ENCODE measurements at places on chromosomes 4 and X.

DNA sequence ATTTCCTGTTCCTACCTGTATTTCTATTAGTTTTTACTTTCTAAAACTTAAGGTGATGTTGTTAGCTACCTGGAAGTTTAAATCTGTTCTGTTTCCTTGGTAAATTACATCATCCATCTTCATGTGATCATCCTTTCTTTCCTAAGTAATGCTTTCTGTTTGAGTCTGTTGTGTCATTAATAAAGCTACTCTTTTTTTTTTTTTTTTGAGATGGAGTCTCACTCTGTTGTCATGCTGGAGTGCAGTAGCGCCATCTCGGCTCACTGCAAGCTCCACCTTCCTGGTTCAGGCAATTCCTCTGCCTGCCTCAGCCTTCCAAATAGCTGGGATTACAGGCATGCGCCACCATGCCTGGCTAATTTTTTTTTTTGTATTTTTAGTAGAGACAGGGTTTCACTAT lies 73.3 kb downstream of the FIP1L1 start:
- no peak for DNase-seq

- no peak for DNase-seq
Observed at GRCh38 chrX:120485315-120485637, 16.2 kb upstream of the LAMP2 start.

DNA sequence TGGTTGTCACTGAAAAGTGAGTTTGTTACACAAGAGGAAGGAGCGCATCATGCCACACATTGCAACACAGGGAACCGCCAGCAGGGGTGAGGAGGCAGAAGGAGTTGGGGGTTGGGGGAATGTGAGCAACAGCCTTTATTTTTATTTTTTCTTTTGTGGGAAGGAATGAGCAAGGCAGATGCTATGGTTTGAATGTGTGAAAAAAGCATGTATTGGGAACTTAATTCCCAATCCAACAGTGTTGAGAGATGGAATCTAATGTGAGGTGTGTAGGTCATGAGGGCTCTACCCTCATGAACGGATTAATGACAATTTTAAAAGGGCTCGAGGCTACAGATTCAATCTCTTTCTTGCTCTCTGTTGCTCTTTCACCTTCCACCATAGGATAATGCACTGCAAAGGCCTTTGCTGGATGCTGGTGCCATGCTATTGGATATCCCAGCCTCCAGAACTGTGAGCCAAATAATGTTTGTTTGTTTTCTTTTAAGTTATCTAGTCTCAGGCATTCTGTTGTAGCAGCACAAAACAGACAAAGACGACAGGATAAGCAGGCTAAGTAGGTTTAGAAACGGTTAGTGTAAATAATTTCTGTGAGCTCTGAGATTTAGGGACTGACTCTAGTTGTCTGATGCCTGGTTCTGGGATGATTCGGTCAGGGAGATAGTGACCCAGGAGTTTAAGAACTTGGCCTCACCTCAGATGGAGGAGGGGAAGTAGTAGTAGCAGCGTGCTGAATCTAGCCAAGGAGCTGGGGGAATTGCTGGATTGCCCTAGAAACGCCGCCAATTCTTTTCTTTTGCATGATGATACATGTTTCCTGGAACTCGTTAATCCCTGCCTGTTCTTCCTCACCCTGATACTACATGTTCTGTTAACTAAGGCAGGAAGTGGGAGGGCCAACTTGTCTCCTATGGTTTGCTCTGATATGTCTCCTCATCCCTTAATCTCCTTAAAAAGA lies 156.6 kb upstream of the CTSO start:
- no peak for DNase-seq

- DNase-seq: no peak
Observed at GRCh38 chr4:165656399-165656798, 216.6 kb upstream of the TLL1 start.

GRCh38 chrX:72498782-72499181 lies 73.9 kb downstream of the HDAC8 start:
- no peak for DNase-seq

DNA sequence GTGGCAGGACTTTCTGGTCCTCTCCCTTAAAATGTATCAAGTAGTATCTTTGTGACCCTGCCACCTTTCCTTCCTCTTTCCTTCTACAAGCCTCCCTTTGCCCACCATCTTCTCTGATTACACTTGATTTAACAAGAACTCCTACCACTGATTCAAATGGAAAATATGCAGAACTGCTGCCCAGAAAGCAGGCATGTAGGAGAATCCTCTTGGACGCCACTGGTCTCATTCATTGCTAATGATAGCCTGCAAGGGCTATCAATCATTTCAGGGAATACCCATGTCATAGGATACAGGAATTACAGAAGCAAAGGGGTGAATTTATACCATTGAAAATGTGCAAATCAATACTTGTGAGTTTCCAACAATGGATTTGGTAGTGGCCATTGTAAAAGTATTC lies 294.6 kb upstream of the NRK start:
- no peak for DNase-seq

DNA sequence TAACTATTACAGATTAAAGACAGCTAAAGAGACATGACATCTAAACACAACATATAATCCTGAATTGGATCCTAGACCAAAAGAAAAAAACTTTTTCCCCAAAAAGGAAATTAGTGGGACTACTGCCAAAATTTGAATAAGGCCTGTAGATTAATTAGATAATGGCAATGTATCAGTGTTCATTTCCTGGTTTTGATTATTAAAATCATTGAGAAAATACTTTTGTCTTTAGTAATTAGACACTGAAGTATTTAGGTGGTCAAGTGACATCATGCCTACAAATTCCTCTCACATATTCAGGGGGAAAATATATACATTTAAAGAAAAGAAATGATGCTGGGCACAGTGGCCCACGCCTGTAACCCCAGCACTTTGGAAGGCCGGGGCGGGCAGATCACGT lies 10.4 kb upstream of the USO1 start:
- no peak for DNase-seq

- peak; percentile 29 for DNase-seq
Observed at GRCh38 chr4:109574443-109574850, 14.4 kb downstream of the MCUB start.

GRCh38 chr4:72568959-72569718 lies at the start of gene ADAMTS3:
Gene ADAMTS3, minus strand, starts transcription at chr4:72569221. Its CDS starts 459 bp downstream, at chr4:72568762.
- DNase-seq: no peak

GRCh38 chr4:7341491-7342222 lies 93.1 kb downstream of the PSAPL1 start:
- no peak for DNase-seq

DNA sequence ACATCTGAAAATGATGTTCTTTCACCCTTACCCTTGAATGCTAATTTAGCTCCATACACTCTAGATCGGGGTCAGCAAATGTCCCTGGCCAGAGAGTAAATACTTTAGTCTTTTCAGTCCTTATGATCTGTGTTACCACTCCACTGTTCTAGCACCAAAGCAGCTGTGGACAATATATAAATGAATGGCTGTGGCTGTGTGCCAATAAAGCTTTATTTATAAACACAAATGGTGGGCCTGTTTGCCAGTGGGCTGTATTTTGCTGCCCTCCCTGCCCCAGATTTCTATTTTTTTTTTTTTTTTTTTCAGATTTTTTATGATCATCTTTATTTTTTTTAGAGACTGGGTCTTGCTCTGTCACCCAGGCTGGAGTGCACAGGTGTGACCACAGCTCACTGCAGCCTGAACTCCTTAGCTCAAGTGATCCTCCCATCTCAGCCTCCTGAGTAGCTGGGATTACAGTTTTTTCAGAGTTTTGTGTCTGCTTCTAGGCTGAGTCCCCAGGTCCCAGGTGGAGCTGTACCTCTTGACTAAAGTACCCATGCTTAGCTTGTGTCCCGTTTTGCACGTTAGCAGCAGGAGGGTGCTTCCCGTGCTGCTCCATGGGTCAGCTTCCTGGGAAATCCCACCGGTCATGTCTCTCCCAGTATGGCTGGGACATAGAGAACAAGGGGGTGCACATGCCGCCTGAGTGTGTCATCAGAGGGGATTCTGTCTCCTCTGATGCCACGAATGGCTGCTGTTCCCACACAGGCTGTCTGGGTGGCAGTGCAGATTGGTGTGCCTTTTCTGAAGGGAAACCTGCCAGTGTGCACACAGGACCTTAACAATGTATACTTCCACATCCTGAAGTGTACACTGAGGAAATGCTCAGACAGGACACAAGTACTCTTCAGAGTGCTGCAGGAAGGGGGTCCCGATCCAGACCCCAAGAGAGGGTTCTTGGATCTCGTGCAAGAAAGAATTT lies 16.0 kb upstream of the GRPEL1 start:
- no peak for DNase-seq

GRCh38 chr4:19486400-19486799 lies 765.3 kb upstream of the SLIT2 start:
- no peak for DNase-seq

- DNase-seq: no peak
Observed at GRCh38 chrX:150196285-150196684, 166.8 kb upstream of the MAMLD1 start.

GRCh38 chrX:36859231-36859630 lies 148.9 kb upstream of the FAM47C start:
- DNase-seq: no peak

GRCh38 chrX:110317061-110317819 lies 645 bp downstream of the AMMECR1 start:
- DNase-seq: peak; percentile 10

GRCh38 chr4:40908702-40909362 lies 159.1 kb downstream of the NSUN7 start:
- DNase-seq: peak; percentile 55

DNA sequence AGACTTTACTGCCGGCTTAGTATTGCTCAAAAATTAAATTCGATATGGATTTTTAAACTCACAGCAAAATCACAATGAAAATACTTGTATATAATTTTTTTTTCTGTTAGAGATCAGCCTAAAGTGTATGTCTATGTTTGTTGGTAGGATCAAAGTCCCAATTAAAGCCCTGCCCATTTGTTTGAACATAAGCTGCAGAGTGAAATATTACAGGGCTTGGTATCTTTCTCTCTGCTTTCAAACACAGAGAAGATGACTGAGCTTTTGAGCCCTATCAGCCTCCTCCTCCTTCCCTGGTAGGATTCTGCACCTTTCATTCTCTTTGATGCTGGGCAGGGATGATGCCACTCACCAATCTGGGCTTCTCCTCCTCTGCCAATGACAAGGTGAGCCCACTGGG lies 345.4 kb downstream of the PPP1R2C start:
- no peak for DNase-seq

DNA sequence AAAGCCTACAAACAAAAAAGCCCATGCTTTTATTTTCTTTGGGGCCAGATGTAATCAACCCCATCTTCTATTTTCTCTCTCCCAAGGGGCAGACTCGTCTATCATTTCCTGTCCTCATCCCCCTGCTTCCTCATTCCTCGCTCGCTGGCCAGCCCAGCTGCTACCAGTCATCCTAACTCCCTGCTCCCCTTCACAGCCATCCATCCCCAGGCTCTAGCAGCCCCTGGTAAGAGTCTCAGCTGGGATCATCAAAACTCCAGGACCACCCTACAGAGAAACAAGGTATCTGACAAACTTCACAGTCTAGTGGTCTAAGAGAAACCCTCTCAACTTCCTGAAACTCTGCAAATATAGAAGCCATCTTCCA lies 23.6 kb downstream of the SH3KBP1 start:
- no peak for DNase-seq

GRCh38 chr4:20474119-20474518 lies 222.4 kb downstream of the SLIT2 start:
- no peak for DNase-seq

- DNase-seq: no peak
Observed at GRCh38 chr4:139167774-139168444, 9.1 kb downstream of the ELF2 start.

- DNase-seq: no peak
Observed at GRCh38 chrX:37060999-37061398, 52.8 kb downstream of the FAM47C start.

DNA sequence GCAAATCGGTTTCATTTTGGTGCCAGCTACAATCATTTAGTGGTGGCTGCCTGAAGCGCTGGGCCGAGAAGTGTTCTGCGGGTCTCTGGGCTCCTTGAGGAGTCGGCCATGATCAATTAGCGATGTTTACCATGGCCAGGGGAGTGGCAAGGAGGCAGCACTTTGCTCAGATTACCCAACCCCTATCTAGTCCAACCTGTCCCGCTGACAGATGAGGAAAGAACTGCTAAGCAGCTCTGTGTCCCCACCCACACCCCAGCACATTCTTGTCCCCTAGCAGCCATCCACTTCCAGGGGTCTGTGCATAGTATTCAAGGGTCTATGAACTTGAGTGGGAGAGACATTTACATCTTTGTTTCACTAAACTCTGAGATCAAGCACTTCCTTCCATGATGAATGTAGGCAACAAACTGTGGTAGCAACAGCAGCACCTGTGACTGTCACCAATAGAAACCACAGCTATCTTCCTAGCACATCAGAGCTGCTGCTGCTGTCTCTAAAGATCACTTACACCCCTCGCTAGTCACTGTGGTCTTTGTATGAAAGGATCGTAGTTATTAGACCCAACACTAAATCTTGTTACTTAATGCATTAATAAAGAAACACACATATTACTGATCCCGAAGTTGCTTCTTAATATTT lies 331.6 kb downstream of the BCOR start:
- DNase-seq: peak; percentile 53

- no peak for DNase-seq
Observed at GRCh38 chr4:105805501-105806120, 89.7 kb upstream of the NPNT start.

- DNase-seq: no peak
Observed at GRCh38 chr4:62087706-62088105, 887.6 kb downstream of the ADGRL3 start.

- no peak for DNase-seq
Observed at GRCh38 chr4:168433571-168433970, 46.7 kb downstream of the DDX60L start.

- no peak for DNase-seq
Observed at GRCh38 chr4:101857176-101857575, 66.6 kb downstream of the BANK1 start.

DNA sequence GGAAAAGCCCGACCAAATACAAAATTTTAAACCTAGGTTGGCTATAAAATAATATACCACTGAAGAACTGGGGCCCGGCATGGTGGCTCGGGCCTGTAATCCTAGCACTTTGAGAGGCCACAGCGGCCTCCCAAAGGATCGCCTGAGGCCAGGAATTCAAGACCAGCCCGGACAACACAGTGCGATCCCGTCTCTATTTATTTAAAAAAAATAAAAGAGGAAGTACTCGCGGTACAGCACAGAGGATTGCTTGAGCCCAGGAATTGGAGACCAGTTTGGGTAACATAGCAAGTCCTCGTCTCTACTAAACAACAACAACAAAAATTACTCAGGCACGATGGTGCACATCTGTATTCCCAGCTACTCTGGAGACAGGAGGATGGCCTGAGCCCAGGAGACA lies 44.8 kb upstream of the CDKN2AIP start:
- no peak for DNase-seq

DNA sequence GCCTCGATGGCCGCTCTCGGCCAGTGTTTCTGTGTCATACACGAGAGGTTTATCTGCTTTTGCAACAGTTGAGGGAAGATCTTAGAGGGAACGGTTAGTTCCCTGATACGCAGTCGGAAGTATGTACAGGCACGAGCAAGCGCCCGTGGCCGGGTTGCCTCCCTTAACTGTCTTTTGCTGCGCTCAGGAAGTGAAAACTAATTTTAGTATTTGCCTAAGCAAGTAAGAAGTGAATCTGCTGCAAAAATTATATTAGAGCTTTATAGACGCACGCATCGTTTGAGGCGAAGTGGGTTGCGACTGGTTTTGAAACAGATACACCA lies 695 bp downstream of the MTM1 start:
- peak; percentile 42 for DNase-seq

- DNase-seq: peak; percentile 87
Observed at GRCh38 chr4:1055721-1056590, 44.5 kb downstream of the FGFRL1 start.

GRCh38 chrX:7444967-7445366 lies 297.0 kb upstream of the PUDP start:
- DNase-seq: no peak
